ENCODE measurements at places on chromosomes 2 and 18.

DNA sequence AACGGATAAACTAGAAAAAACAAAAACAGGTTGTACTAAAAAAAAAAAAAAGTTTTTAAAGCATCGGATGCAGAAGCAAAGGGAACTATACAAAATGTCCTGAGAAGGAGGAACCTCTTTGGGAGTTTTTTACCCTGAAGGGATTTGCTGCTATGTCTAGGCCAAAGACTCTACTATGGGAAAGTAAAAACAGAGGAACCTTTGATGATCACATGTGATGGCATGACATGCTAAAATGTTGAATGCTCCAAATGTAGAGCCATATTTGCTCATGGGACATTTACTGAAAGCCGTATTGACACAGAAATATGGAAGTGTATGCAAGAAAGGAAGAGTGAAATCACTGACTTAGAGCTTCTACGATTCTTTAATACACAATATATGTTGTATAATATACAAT, 992.0 kb upstream of the ZEB2 start:
- DNase-seq, result no peak

GRCh38 chr2:219968685-219969345, 341.4 kb downstream of the SLC4A3 start:
- no peak for DNase-seq

DNA sequence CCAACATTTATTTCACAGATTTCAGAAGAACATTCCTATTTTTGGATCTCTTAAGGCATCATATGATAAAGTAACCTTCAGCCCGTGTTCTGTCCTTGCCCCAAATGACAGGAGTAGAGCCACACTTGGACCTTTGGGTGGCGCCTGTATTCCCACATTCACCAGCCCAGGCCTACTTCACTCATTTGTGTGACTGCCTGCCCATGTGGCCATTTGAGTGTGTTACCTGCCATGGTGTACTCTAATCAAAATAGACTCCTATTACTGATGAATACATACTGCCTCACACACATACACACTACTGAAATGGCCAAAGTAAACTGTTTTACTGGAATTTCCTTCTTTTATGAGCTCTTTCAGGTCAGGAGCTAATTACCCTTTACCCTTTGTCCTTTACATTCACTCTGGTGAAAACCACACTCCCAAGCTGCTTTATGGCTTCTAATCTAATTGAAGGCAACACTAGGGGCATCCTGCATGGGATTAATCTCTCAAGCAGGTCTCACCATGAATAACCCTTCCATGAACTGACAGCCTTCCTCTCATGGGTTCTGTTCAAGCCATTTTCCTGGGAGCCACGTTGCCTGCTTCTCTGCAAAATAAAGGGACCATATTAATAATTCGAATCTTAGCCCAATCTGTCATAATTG, 271.0 kb upstream of the GALNT5 start:
- no peak for DNase-seq

DNA sequence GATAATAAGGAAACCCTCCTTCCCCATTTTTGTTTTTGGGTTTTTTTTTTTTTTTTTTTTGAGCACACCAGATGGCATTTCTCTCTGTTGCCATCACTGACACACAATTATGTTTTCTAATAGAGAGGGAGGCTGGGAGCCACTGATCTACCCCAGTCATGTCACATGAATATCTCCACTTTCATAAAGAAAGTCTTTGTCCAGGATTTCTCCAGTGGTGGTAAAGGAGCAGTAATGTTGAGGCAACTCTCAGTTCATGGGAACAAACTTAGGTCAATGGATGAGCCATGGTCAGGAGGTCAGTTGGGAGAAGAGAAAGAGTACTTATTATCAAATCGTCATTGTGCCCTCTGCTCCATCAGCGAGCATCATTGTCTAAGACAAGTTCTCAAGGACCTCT, 603.7 kb downstream of the ARHGAP15 start:
- DNase-seq, result no peak

GRCh38 chr2:55097461-55098410, 47.5 kb upstream of the RTN4 start:
- DNase-seq, result no peak

- DNase-seq, result no peak
These were observed 31.8 kb downstream of the TMEM17 start for GRCh38 chr2:62474176-62474575.

DNA sequence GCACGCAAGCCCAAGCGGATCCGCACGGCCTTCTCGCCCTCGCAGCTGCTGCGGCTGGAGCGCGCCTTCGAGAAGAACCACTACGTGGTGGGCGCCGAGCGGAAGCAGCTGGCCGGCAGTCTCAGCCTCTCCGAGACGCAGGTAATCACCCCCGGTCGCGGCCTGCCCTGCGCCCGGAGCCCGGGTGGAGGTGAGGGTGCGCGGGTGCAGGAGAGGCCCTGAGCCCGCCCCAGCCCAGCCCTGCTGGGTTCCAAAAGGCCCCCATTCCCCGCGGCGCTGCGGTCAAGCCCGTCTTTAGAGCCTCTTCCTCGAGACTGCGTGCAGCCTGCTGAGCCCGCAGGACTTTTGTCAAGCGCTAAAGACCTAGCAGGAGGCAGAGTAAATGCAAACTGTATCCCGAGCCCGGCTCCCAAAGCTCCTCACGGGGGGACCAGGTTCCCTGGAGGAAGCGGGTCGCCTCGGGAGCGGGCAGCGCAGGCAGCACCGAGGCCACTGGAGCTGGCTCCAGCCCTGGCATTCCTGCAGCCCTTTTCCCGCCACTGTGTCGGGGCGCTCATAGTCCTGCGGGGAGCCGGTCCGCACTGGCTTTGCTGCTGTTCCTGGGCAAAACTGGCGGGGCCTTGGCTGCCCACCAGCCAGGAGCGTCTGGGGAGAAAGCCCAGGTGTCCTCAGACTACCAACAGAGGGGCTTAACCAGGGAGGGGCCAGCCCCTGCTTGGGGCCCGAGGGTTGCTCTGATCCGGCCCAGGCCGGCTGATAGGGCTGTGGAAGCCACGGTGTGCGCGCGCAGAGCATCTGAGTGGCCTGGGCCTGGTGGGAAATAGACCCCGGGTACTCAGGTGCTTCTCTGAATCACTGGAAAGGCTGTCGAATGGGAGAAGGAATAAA, 7.3 kb downstream of the EMX1 start:
- no peak for DNase-seq

DNA sequence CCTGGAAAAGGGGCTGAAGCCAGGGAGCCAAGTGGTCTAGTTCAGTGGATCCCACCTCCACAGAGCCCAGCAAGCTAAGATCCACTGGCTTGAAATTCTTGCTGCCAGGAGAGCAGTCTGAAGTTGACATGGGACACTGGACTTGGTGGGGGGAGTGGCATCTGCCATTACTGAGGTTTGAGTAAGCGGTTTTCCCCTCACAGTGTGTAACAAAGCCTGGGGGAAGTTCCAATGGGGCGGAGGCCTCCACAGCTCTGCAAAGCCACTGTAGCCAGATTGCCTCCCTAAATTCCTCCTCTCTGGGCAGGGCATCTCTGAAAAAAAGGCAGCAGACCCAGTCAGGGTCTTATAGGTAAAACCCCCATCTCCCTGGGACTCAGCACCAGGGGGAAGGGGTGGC, 144.4 kb downstream of the PTPRM start:
- no peak for DNase-seq

GRCh38 chr2:170806548-170806947, 10.1 kb upstream of the GAD1 start:
- no peak for DNase-seq

DNA sequence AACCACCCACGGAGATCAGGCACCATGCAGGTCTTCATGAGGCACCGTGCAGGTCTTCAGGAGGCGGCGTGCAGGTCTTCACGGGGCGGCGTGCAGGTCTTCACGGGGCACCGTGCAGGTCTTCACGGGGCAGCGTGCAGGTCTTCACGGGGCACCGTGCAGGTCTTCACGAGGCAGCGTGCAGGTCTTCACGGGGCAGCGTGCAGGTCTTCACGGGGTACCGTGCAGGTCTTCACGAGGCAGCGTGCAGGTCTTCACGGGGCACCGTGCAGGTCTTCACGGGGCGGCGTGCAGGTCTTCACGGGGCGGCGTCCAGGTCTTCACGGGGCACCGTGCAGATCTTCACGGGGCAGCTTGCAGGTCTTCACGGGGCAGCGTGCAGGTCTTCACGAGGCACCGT, 350.4 kb upstream of the PKDCC start:
- DNase-seq, result no peak

- DNase-seq, result no peak
These were observed 39.4 kb downstream of the ACTR2 start for GRCh38 chr2:65267008-65267407.

GRCh38 chr2:173764094-173764493, 201.1 kb downstream of the SP3 start:
- DNase-seq, result no peak

DNA sequence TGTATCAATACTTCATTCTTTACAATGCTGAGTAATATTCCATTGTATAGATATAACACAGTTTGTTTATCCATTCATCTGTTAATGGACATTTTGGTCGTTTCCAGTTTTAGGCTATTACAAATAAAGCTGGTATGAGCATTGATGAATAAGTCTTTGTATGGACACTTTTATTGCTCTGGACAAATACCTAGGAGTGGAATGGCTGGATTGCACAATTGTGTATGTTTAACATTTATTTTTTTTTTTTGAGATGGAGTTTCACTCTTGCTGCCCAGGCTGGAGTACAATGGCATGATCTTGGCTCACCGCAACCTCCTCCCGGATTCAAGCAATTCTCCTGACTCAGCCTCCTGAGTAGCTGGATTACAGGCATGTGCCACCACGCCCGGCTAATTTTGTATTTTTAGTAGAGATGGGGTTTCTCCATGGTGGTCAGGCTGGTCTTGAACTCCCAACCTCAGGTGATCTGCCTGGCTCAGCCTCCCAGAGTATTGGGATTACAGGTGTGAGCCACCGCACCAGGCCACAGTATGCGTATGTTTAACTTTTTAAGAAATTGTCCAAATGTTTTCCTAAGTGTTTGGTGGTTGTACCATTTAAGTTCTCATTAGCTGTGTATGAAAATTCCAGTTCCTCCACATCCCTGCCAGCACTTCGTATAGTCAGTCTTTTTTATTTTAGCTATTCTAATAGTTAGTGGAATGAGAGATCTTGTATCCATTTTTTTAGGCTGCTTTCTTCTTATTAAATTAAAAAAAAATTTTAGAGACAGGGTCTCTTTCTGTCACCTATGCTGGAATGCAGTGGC, 194.9 kb upstream of the HAAO start:
- no peak for DNase-seq

DNA sequence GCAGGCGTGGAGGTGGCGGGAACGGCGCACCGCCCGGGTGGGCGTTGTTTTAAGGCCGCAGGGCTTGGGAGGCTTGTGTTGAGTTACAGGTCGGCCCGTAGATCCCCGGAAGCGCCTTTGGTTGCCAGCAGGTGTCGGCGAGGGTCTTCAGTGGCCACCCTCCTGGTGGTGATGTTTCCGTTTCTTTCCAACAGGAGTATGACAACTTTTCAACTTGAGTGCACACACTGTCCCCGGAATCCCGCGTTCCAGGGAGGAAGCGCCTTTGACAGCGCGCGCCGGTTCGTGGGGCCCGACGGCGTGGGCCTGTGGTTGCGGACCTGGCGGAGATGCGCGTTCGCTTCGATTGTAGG, 1.0 kb upstream of the HDAC4 start:
- no peak for DNase-seq

GRCh38 chr18:28514699-28515098, 337.8 kb upstream of the CDH2 start:
- DNase-seq, result no peak

DNA sequence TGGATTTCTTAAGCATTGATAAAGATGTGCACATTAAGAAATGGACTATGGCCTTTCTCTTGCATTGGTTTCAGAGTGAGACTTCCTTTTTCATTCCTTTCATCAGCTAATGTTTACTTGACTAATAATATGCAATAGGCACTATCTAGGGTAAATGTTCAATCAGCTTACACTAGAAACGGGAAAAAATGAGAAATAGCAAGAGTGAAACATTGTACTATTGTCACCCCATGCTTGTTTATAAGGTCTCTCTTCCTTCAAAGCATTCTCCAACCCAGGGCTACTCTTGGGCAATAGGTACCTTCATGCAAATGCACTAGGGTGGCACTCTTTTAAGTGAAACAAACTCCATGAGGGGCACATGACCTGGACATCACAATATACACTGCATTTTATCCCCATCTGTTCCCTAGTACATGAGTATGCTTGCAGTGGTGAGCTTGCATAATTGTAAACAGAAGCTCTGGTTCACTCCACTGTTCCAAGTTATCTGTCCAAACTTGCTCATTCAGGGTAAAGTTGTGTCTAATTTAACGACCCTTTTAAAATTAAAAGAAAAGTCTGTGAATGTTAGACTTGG, 402.3 kb downstream of the ERBB4 start:
- no peak for DNase-seq

DNA sequence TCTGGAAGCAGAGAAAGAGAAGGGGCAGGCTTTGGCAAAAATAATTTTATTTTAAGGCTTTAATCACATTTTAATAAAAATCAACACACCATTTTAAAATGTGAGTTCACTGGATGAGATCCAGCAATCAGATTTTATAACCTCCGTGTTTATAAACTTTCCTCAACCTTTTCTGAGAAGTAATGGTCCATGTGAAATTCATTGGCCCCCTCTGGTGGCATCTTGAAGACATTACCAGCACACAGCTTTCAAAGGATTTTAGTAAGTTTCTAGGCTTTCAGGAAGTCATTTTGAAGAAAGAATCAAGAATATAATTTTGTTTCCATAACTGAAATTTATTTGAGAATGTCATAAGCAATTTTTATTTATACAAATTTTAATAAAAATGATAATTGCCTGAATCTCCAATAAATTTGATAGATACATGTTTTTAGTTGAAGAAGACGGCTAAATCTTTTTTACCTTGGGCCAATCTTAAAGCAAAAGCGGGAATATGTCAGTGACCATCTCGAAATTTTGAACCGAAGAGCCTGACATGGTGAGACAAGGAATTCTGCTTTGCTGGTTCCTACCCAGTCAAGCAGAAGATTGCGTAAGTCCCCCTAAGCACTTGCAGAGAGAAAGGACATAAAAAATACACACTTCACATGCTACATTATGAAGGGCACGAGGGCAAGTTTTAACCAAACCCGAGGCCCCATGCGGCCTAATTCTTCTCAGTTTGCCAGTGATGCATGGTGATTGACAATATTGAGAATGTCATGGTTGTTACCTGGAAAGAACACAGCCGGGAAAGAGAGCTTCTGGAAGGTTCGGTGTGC, 128.4 kb upstream of the CBLN2 start:
- DNase-seq, result no peak

DNA sequence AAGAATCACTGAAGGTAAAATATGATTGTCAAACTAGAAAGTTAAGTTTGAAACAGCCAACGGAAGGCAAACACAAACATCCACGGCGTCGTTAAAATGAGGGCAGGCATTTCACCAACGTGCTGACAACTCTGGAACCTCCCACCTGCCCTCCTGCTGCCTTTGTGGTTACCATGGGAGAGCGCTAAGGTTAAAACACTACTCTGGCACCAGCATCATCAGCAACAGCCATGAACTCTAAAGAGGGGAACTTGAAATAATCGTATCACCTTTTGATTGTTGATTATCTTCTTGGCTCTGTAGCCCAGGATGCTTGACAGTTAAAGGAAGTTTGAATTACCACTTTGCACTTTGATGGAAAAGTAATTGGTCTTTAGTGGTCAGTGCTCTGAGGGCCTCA, 34.7 kb downstream of the CYB5A start:
- no peak for DNase-seq

All from CD8-positive, alpha-beta memory T cell (primary cell).